ENCODE measurements at places on chromosomes 4 and X.

DNA sequence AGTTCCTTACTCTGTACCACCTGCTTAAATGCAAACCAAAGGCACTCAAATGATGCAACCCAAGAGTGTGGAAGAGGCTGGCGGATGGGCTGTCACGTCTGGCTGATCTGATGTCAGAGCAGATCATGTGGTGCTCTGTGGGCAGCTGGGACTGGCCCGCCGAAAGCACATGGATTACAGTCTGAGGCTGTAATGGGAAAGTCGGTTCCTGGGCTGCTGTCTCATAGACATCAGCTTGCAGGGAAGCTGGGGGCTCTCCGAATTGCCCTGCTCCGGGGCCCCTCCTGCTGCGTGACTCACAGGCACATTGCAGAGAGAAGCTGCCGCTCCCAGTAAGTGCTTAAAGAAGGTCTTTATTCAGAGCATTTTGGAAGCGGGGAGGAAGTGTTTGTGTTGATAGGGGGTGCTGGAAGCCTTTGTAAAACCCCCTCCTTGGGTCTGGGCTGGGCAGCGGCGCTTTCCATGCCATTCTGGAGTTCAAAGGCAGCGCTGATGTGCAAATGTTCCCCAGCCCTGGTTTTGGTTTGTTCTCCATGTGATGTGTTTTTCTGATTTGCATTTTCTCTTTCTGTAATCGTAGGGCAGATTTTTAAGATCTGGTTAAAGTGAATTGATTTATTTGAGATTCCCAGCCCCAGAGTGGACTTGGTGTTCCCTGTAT, 181.1 kb downstream of the LARP7 start:
- DNase-seq, result peak; percentile 54

GRCh38 chrX:134480061-134480460, 20.1 kb downstream of the HPRT1 start:
- DNase-seq, result no peak

GRCh38 chrX:105315248-105315647, 94.8 kb upstream of the TEX13A start:
- DNase-seq, result no peak

- DNase-seq, result no peak
Observed at GRCh38 chrX:144840616-144841015, 406.7 kb upstream of the SPANXN1 start.

DNA sequence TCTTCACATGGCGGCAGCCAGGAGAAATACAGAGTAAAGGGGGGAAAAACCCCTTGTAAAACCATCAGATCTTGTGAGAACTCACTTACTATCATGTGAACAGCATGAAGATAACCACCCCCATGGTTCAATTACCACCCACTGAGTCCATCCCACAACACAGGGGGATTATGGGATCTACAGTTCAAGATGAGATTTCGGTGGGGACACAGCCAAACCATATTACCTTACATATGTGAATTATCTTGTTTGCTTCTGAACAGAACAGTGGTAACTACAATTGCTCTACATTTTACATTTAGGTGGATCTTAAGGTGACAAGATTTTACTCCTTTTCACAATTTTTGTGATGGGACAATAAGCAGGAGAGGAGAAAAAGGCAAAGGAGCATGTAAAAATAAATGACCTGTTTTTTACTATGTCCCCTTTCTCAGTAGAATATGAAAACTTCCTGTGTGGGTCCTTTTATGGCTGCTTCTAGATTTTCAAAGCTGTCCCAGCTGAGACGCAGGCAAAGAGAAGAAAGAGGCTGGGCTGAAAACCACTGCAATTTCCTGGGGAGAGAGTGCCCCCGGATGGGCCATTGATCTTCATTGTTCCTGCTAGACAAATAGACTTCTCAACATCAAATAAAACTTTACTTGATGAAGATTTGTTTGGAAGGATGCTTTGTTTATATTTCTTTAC, 45.9 kb upstream of the PGM2 start:
- DNase-seq, result no peak

DNA sequence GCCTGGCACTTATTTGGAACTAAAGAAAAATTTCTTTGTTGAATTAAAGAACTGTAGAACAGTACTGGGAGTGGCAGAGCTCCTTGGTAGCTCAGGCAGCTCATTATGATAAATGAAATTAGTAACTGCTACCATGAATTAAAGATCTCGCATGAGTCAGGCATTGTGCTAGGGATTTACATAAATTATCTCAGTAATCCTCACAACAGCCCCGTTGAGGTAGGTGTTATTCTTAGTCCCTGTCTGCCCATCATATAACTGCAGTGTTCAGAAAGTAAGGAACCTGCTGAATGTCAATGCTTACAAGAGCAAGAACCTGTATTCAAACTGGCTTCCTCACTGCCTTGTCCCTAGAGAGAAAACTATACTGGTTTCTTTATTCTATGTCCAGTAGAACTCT, 108.3 kb downstream of the NLGN4X start:
- no peak for DNase-seq

GRCh38 chrX:46978341-46979291, 66.4 kb downstream of the JADE3 start:
- DNase-seq, result peak; percentile 32

DNA sequence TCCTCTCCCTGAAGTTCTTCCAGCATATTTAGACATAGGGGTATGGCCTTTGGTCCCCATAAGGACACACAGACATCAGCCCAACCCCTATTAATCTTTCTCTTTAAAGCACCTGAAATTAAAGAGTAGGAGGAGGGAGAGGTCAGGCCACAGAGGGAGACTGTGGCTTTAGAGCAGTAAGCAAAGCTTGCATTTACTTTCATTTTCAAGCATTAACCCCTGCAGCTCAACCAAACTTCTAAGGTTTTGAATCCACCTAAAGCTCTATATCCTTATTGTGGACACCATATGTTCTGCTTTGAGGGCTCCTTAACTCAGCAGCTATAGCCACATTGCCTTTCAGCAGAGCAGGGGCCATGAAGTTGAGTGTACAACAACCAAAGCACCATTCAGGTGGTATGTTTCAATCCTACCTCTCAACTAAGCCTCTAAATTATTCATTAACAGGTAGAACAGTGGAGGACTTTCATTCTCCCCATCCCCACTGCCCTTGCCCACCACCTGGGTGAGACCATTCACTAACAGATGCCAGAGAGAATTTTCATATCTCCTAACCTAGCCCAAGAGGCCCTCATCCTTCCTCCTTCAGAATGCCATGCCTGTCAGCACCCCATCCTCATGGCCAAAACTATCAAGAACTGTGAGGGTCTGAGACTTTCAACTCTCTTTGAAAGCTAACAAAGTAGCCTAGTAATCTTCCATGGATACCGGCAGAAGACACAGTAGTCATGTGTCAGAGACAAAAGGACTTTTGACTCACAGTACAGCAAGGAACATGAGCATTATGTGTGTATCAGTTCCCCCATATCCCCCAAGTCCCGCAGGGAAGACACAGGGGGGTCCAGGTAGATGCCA, 20.8 kb downstream of the LIN54 start:
- DNase-seq, result no peak

DNA sequence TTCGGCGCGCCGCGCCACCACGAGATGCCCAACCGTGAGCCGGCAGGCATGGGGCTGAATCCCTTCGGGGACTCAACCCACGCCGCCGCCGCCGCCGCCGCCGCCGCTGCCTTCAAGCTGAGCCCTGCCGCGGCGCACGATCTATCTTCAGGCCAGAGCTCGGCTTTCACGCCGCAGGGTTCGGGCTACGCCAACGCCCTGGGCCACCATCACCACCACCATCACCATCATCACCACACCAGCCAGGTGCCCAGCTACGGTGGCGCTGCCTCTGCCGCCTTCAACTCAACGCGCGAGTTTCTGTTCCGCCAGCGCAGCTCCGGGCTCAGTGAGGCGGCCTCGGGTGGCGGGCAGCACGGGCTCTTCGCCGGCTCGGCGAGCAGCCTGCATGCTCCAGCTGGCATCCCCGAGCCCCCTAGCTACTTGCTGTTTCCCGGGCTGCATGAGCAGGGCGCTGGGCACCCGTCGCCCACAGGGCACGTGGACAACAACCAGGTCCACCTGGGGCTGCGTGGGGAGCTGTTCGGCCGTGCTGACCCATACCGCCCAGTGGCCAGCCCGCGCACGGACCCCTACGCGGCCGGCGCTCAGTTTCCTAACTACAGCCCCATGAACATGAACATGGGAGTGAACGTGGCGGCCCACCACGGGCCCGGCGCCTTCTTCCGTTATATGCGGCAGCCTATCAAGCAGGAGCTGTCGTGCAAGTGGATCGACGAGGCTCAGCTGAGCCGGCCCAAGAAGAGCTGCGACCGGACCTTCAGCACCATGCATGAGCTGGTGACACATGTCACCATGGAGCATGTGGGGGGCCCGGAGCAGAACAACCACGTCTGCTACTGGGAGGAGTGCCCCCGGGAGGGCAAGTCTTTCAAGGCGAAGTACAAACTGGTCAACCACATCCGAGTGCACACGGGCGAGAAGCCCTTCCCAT, 1.1 kb downstream of the ZIC3 start:
- no peak for DNase-seq
